ENCODE measurements at places on chromosomes 7 and 10. TPM values are rescaled to one million over a fixed set of nuclear protein-coding genes. Genes with fewer than 3 reads are reported as not detected.

The PSPH gene
- 150 TPM for total RNA-seq

The ZNRF2 gene
- 20.3 TPM for total RNA-seq

The CCDC136 gene
- 2.7 TPM for total RNA-seq

The ELMO1 gene
- total RNA-seq, result not detected

The ZP3 gene
- total RNA-seq, result 21.8 TPM

The SMO gene
- 62.3 TPM for total RNA-seq

The CYP26C1 gene
- total RNA-seq, result not detected

The CALN1 gene
- not detected for total RNA-seq

The CYP2E1 gene
- not detected for total RNA-seq

The TM9SF3 gene
- 32.8 TPM for total RNA-seq

The OPALIN gene
- not detected for total RNA-seq

The MSRB2 gene
- 42.6 TPM for total RNA-seq

The GRID2IP gene
- total RNA-seq, result not detected

The CTTNBP2 gene
- not detected for total RNA-seq

The LIPK gene
- total RNA-seq, result not detected

The SPDYE8 gene
- not detected for total RNA-seq

The SLC18A2 gene
- total RNA-seq, result not detected

The NEUROG3 gene
- total RNA-seq, result not detected

The PTPN12 gene
- total RNA-seq, result 19.0 TPM

The BLNK gene
- not detected for total RNA-seq
